Naive thymus-derived CD8-positive, alpha-beta T cell (primary cell): ENCODE measurements at places on chromosomes 3 and 15. TPM values are rescaled to one million over a fixed set of nuclear protein-coding genes. Genes with fewer than 3 reads are reported as not detected.

RHOV gene
- not detected for total RNA-seq

CHRNA3 gene
- total RNA-seq = not detected

SCG3 gene
- total RNA-seq = not detected

CACNA1D gene
- total RNA-seq = not detected

SAMMSON gene
- total RNA-seq = not detected

- peaks cover 53% of the 10 kb centered on the region for H3K4me1 ChIP-seq
- H3K27ac ChIP-seq = peak overlapping the region; percentile 22
- no peaks in the 10 kb centered on the region for H3K27me3 ChIP-seq
- peaks cover 11% of the 10 kb centered on the region for H3K36me3 ChIP-seq
These were observed 6.6 kb downstream of the STIMATE start for GRCh38 chr3:52890735-52891134.

GRCh38 chr3:130811557-130811956 lies 64.9 kb upstream of the PIK3R4 start:
- no peak overlapping the region for H3K27ac ChIP-seq

DNA sequence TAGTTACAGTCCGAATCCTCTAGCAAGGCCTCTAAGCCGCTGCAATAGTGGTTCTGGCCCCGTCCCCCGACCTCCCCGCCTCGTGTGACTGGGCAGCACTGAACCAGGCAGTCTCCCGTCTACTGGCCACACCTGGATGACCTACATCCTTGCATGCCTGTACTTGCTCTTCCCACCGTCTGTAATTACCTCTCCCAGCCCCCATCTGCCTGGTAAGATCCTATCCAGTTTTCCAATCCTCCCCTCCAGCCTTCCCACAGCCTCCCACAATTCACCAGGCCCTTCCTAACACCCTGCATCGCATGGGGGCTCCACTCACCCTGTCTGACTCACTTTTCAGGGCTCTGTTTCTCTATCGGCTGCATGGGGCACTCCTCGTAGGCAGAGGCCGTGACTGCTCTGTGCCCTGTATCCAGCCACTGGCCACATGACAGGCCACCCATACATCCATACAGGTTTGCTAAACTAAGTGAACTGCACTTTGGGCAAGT lies 32.8 kb downstream of the XXYLT1 start:
- no peaks in the 10 kb centered on the region for H3K27me3 ChIP-seq
- H3K4me3 ChIP-seq = no peak overlapping the region
- H3K27ac ChIP-seq = no peak overlapping the region
- peaks cover 20% of the 10 kb centered on the region for H3K4me1 ChIP-seq

DNA sequence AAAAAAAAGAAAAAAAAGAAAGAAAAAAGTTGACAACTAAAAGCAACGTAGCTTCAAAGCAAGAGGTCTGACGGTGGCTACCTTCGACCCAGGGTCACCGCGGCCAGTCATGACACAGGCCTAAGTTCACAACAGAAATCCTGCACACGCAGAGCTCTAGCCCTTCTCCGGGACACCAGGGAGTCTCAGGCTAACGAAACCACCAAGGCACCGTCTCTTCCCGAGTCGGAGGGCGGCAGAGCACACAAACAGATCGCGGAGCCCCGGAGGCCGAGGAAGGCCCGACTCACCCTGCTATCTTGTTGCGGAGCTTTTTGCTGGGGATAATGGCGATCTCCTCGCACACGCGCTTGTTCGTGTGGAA lies 584 bp downstream of the RPS17 start:
- H3K27ac ChIP-seq = peak overlapping the region; percentile 95
- peaks cover 4% of the 10 kb centered on the region for H3K36me3 ChIP-seq
- no peak for DNase-seq
- peaks cover 31% of the 10 kb centered on the region for H3K4me1 ChIP-seq
- H3K4me3 ChIP-seq = peak overlapping the region; percentile 95

DNA sequence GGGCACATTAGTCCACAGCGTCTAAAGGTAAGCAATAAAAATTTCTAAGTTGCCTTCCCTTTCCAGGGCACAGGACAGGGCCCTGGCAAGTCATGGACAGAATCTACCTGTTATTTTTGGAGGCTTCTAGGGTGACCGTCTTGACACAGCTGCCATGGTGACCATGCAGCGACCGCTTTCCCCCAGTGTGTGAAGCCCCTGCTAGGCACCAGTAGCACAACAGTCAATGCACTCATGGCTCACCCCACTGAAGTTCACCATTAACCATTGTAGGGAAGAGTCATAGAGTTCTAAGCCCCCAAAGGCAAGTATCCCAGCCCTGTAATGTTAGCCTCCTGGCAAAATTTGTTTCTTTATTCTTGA lies 43.8 kb upstream of the SLCO2A1 start:
- H3K4me3 ChIP-seq = no peak overlapping the region
- H3K27ac ChIP-seq = no peak overlapping the region
- H3K27me3 ChIP-seq = peaks cover 1% of the 10 kb centered on the region
- no peaks in the 10 kb centered on the region for H3K4me1 ChIP-seq
- no peak for DNase-seq
- no peaks in the 10 kb centered on the region for H3K36me3 ChIP-seq

DNA sequence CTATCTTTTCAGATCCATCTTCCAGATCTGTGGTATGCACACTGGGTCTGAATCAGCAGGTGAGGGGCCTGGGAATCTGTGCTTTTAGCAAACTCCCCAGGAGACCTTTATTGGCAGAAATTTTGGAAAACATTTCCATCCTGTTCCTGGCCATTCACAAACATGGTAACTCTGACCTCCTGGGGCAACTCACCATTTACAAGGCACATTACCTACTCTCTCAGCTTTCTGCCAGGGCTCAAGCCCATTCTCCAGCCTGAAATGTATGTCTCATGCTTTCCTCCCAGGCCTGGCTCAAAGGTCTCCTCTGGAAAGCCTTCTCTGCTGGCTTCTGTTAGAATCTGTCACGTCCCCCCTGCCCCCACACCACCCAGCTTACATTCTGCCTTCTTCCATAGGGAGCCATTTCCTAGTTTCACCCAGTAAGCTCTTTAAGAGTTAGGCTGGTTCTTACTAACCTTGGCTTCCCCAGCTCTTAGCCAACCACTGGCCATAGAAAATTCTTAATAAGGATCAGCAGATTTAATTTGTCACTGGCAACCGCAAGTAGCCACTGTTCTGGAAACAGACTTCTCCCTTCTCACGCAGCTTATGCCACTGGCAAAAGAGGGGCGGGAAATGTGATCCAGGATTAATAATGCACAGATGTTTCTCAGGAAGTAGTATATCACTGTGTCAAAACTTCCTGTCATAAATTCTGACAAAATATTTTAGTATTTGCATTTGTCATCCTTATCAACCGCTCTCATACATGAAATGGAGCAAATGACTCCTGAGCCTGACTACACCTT lies 55.0 kb downstream of the RORA start:
- no peak overlapping the region for H3K27ac ChIP-seq
- H3K27me3 ChIP-seq = peaks cover 51% of the 10 kb centered on the region
- no peak for DNase-seq

DNA sequence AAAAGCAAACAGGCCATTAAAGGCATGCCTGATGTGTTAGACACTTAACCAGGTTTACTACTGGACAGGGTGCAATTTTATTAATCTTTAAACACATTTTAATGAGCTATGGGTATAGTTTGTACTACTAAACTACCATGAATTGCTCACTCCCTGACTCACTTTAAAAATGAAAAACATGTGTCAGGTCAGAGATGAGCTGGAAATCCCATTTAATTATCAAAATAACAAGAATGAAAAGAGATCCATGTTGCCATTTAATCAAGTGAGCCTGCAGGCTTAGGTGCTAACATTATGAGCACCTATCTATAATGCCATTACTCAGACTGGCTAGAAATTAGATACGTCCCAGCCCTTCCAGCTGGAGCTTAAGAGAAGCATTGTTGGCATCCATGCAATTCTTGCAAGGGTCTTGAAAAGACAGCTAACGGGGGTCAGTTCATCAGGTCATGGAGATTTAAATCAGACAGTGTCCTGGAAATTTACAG lies 224.4 kb downstream of the THRB start:
- H3K27me3 ChIP-seq = no peaks in the 10 kb centered on the region
- H3K36me3 ChIP-seq = no peaks in the 10 kb centered on the region

GRCh38 chr15:52787123-52787503 lies 3.0 kb downstream of the ONECUT1 start:
- H3K27me3 ChIP-seq = peaks cover 64% of the 10 kb centered on the region
- DNase-seq = no peak
- H3K27ac ChIP-seq = no peak overlapping the region
- H3K4me1 ChIP-seq = peaks cover 39% of the 10 kb centered on the region
- no peaks in the 10 kb centered on the region for H3K36me3 ChIP-seq
- H3K4me3 ChIP-seq = no peak overlapping the region

- no peaks in the 10 kb centered on the region for H3K4me1 ChIP-seq
- no peak overlapping the region for H3K4me3 ChIP-seq
- H3K27me3 ChIP-seq = peaks cover 14% of the 10 kb centered on the region
- no peak overlapping the region for H3K27ac ChIP-seq
- no peaks in the 10 kb centered on the region for H3K36me3 ChIP-seq
These were observed 48.7 kb downstream of the CORO2B start for GRCh38 chr15:68627476-68627875.

DNA sequence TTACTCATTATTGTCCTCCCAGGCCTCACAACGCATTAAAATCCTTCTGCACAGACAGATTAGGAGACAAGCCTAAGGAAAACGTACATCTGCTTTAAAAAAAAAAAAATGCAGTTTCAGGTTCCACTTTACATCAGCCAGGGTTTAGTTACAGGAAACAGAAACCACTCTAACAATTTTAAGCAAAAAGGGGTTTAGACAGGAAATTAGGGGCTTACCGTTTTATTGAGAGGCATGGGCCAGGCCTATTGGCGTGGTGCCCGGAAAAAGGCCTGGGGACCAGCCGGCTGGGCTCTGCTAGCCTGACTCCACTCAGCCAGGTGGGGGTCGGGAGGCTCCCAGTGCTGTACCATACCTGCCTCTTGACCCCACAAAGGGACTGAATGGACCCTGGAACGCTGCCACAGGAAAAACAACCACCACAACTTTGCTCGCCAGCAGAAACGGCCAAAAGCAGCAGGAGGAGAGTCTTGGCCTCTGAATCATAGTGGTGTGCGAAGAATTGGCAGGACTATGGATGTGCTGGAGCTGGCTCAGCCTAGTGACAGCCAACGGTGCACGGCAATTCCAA lies 124.3 kb downstream of the CHSY1 start:
- peak overlapping the region; percentile 78 for H3K4me3 ChIP-seq
- H3K27me3 ChIP-seq = no peaks in the 10 kb centered on the region
- H3K4me1 ChIP-seq = peaks cover 43% of the 10 kb centered on the region
- H3K27ac ChIP-seq = peak overlapping the region; percentile 95

DNA sequence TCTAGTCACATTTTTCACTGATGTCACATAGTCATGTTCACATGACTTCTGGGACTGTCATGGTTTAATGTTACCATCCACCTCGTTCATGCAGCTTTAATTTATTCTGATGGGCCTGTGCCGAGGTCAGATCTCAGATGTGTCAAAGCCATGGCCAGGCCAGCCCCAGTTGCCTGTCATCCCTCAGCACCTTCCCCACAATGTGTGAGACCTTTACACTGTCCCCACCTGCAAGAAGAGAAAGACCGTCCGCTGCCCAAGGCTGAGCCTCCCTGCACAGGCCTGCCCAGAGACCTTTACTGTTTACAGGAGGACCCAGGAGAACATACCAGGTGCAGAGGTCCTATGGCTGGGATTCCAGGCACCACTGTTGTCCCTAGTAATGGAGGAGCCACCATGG lies 12.8 kb upstream of the KLF15 start:
- H3K27ac ChIP-seq = no peak overlapping the region
- H3K4me1 ChIP-seq = no peaks in the 10 kb centered on the region
- no peaks in the 10 kb centered on the region for H3K36me3 ChIP-seq
- peaks cover 9% of the 10 kb centered on the region for H3K27me3 ChIP-seq

GRCh38 chr3:120218981-120219380 lies 66.0 kb downstream of the GPR156 start:
- H3K27me3 ChIP-seq = peaks cover under 1% of the 10 kb centered on the region
- no peak overlapping the region for H3K4me3 ChIP-seq
- no peak overlapping the region for H3K27ac ChIP-seq
- DNase-seq = no peak

GRCh38 chr3:174097686-174098085 lies 700.1 kb downstream of the NLGN1 start:
- no peak for DNase-seq
- H3K27me3 ChIP-seq = no peaks in the 10 kb centered on the region
- no peak overlapping the region for H3K4me3 ChIP-seq
- H3K4me1 ChIP-seq = no peaks in the 10 kb centered on the region
- H3K36me3 ChIP-seq = no peaks in the 10 kb centered on the region
- H3K27ac ChIP-seq = no peak overlapping the region

DNA sequence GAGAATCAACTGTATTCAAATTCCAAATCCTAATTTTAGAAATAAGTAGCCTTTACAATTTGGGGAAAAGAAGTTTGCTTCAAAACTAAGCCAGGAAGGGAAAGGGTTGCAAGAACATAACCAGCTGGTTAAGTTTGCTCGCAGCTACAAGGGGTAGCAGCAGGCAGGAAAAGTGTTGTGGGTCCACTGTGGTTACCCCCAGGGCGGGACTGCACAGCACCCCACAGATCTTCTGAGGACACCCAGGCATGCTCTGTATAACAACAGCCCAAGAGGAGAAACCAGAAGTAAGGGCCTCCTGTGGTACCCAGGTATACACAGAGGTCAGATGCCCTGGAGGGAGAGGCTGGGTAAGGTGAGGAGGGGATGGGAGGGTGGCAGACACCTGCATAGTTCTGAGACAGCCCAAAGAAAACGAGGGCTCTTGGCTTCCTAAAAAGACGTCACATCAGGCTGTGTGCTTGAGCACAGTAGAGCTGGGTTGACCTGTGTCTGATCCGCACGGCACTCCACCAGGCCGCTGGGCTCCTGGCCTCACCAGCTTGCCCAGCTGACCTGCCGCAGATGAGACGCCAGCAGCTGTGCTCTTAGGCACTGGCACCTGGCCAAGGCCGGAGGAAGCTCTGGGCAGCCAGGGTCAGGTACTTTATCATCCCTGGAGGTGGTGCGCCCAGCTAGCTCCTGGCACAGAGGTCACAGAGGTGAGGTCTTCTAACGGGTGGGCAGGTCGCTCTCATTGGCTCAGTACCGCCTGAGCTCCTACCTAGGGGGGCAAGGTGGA lies 81.8 kb upstream of the SNRPA1 start:
- H3K27ac ChIP-seq = peak overlapping the region; percentile 21
- peaks cover 22% of the 10 kb centered on the region for H3K4me1 ChIP-seq
- no peak for DNase-seq
- H3K27me3 ChIP-seq = peaks cover 3% of the 10 kb centered on the region

DNA sequence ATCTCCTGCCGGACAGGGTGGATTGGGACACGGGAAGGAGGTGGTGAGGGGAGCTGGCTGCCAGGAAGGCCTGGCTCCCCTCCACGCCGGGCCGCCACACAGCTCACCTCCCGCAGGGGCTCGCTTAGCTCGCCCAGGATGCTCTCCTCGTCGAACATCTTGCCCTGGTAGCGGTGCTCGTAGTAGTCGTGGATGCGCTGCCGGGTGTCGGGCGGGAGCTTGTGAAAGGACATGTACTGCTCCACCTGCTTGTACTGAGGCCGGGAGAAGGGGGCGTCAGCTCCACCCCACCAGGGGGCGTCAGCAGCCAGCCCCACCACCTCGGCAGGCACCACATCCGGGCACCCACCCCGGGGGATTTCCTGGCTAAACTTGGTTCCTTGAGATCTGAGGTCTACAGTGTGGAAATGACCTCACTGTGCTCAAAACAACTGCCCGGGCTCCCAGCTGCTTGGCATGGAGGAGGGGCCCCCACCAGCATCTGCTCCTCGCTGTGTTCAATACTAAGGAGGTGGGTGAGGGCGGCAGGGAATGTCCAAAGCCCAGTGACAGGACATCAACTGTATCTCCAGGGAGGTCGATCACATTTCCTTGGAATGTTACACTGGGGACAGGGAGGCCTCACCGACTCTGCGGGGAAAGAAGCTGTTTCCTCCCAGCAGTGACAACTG lies 43.4 kb downstream of the HCN4 start:
- H3K4me3 ChIP-seq = no peak overlapping the region
- H3K27me3 ChIP-seq = peaks cover 20% of the 10 kb centered on the region
- no peak overlapping the region for H3K27ac ChIP-seq
- no peak for DNase-seq
- H3K36me3 ChIP-seq = no peaks in the 10 kb centered on the region
